ENCODE measurements at places on chromosomes 6 and 20.

- DNase-seq: no peak
Observed at GRCh38 chr20:52001999-52002666, 189.4 kb downstream of the ZFP64 start.

GRCh38 chr6:107550241-107550840 is 60.4 kb downstream of the SOBP start:
- no peak for DNase-seq

- no peak for DNase-seq
Observed at GRCh38 chr6:118317581-118318563, 230.2 kb upstream of the PLN start.

DNA sequence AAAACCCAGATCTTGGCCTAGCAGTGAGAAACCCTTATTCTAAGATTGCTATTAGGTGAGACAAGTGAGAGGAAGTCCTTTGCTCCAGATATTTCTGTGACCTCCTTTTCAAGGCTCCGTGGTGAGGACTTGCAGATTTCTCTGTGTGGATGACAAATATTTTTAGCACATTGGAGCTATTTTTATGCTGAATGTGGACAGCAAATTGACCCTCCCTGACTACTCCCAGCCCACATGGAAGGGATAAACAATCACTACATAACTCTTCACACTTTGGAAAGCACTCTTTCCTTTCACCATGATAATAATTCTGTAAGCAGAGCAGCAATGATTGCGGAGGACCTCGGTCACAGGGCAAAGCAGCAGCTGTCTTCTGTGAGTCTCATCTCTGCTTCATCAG is 88.0 kb upstream of the ADGRF1 start:
- DNase-seq: no peak

- no peak for DNase-seq
Observed at GRCh38 chr20:21361266-21361665, 36.1 kb downstream of the NKX2-4 start.
